Smooth muscle cell of the umbilical artery (primary cell): ENCODE measurements at places on chromosomes 5 and 9. TPM values are rescaled to one million over a fixed set of nuclear protein-coding genes. Genes with fewer than 3 reads are reported as not detected.

The ARRDC3 gene
- 56.8 and 79.3 TPM in 2 replicates for total RNA-seq

The PCDHB12 gene
- total RNA-seq: 0.05 and 0.30 TPM in 2 replicates

The INSL4 gene
- total RNA-seq: not detected in 2 replicates

The HAVCR2 gene
- total RNA-seq: 0.09 TPM in 1 of 2 replicates, not detected in the other

The BHMT2 gene
- 0.59 and 1.2 TPM in 2 replicates for total RNA-seq

The WDR38 gene
- total RNA-seq: not detected in 2 replicates

The MIGA2 gene
- 21.1 and 38.8 TPM in 2 replicates for total RNA-seq

The EIF4E1B gene
- not detected in 2 replicates for total RNA-seq

The ADAMTSL2 gene
- total RNA-seq: 0.83 and 4.8 TPM in 2 replicates

The NRG2 gene
- total RNA-seq: under 0.01 and 0.28 TPM in 2 replicates

The GPRIN1 gene
- total RNA-seq: 1.8 and 7.3 TPM in 2 replicates

The NRARP gene
- total RNA-seq: 0.18 and 0.30 TPM in 2 replicates

The UGT3A2 gene
- not detected in 2 replicates for total RNA-seq

The GKAP1 gene
- 0.55 and 0.59 TPM in 2 replicates for total RNA-seq

The MINAR2 gene
- not detected in 2 replicates for total RNA-seq

The SHOC1 gene
- total RNA-seq: under 0.01 and 0.09 TPM in 2 replicates

The ZFR gene
- total RNA-seq: 87.9 and 108 TPM in 2 replicates

The MZB1 gene
- total RNA-seq: not detected in 2 replicates

The CDH12 gene
- total RNA-seq: not detected in 2 replicates

The FAM153A gene
- not detected in 2 replicates for total RNA-seq

The BTNL8 gene
- not detected in 2 replicates for total RNA-seq

The SLC34A1 gene
- total RNA-seq: not detected in 2 replicates

The IL13 gene
- not detected in 2 replicates for total RNA-seq

The RLN2 gene
- total RNA-seq: not detected in 2 replicates

The EQTN gene
- total RNA-seq: not detected in 2 replicates

The C9 gene
- 0.46 TPM in 1 of 2 replicates, not detected in the other for total RNA-seq

The SV2C gene
- total RNA-seq: not detected in 2 replicates

The BRINP1 gene
- not detected in 2 replicates for total RNA-seq

The CA9 gene
- total RNA-seq: 3.6 and 8.1 TPM in 2 replicates

The CATSPER3 gene
- total RNA-seq: not detected in 2 replicates

The HMCN2 gene
- 0.05 and 0.30 TPM in 2 replicates for total RNA-seq

The OR13D1 gene
- total RNA-seq: not detected in 2 replicates

The PCDHA8 gene
- total RNA-seq: under 0.01 and 0.23 TPM in 2 replicates

The GRXCR2 gene
- total RNA-seq: not detected in 2 replicates

The FOXD1 gene
- total RNA-seq: 10.7 and 39.3 TPM in 2 replicates

The FOXD4L6 gene
- total RNA-seq: 0.30 and 0.37 TPM in 2 replicates

The CXXC5 gene
- 42.9 and 63.5 TPM in 2 replicates for total RNA-seq

The PTPN3 gene
- total RNA-seq: 0.30 and 1.9 TPM in 2 replicates

The OLFML2A gene
- total RNA-seq: 2.1 TPM in 2 replicates

The NKD2 gene
- 0.59 TPM in 1 of 2 replicates, not detected in the other for total RNA-seq
